ENCODE measurements at places on chromosomes 1 and 21. TPM values are rescaled to one million over a fixed set of nuclear protein-coding genes. Genes with fewer than 3 reads are reported as not detected.

DNA sequence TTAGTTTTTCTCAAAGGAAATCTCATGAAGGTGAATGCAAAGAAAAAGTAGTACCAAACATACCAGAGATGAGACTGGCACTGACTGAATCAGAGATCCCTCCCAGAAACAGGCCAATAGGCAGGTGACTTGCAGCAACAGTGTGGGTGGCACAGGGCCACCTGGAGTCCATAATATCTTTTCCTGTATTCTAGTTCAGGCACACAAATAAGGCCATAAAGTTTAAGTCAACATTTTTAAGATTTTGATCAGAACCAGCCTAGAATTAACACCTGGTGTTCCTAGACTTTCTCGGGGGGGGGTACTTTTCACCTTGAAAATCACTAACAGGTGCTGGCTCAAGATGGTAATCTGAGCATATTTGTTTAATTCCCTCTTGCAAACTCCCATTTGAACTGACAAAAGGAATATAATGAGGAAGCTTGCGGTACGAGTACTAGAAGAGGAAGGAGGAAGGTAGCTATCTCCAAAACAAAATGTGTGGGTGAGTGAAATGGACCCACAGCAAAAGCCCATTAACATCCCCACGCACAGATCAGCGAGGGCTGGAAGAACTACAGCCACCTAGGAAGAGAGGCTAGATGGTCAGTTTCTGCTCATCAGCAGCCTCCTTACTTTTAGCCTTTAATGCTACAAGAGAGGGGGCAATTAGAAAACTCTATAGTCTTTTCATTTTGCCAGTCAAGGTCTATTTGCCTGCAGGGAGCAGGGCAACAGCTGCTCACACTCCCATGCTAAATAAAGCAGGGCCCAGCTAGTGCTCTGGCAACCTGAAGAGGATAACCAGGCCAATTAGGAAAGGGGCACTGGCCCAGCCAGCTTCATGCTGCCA, 18.9 kb downstream of the SDE2 start:
- DNase-seq, result no peak
- H3K36me3 ChIP-seq, result peaks cover 30% of the 10 kb centered on the region
- H3K4me3 ChIP-seq, result no peak overlapping the region
- no peak overlapping the region for H3K27ac ChIP-seq
- no peaks in the 10 kb centered on the region for H3K27me3 ChIP-seq

The SLC45A1 gene
- total RNA-seq, result 0.83 TPM

The CHRM3 gene
- not detected for total RNA-seq

DNA sequence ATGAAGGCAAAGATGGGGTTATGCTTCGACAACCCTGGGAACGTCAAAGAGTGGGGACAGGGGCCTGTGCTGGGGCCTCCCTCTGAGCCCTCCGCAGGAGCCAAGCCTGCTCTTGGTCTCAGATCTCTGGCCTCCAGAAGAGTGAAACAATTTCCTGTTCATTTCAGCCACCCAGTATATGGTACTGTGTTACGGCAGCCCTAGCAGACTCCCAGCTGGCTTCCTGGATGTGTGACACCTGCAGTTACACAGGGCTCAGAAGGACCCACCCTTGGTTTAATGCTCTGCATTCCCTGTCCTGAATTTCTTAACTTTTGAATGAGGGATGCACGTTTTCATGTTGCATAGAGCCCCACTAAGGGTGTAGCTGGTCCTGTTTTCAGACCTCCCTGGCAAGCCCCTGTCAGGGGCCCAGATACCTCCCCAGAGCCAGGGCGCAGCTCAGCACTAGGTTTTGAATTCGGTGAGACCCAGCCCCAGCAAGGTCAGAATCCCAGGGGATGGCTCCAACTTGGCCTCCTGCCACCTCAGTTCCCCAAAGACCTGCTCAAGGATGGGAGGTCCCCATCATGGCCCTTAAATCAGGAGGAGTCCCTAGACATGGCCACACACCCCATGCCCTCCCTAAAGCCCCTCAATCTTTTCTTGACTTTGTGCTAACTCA, 79.0 kb upstream of the IFFO2 start:
- DNase-seq, result no peak
- peaks cover 2% of the 10 kb centered on the region for H3K4me1 ChIP-seq
- peaks cover 31% of the 10 kb centered on the region for H3K27me3 ChIP-seq
- no peak overlapping the region for H3K27ac ChIP-seq
- no peak overlapping the region for H3K4me3 ChIP-seq

- H3K27ac ChIP-seq, result peak overlapping the region; percentile 75
- H3K27me3 ChIP-seq, result no peaks in the 10 kb centered on the region
- peak; percentile 96 for DNase-seq
- H3K4me3 ChIP-seq, result no peak overlapping the region
These were observed 107.1 kb downstream of the NIBAN1 start for GRCh38 chr1:184866991-184867788.

The COL6A2 gene
- total RNA-seq, result 222 TPM

DNA sequence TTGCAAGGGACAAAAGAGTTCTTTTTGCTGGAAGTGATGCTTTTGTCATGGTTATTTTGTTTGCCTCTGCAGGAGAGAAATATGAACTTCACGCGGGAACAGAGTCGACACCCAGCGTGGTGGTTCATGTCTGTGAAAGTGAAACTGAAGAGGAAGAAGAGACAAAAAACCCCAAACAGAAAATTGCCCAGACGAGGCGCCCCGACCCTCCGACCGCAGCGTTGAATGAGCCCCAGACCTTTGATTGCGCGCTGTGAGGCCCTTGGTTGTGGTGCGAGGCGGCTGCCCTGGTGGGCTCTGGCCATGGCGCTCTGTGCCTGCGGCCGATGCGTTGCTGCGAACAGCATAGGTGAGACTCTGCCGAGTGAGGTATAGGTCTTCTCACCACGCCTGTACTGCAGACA, 20.9 kb upstream of the NCMAP start:
- no peak for DNase-seq
- H3K4me3 ChIP-seq, result no peak overlapping the region
- H3K4me1 ChIP-seq, result no peaks in the 10 kb centered on the region
- H3K36me3 ChIP-seq, result peaks cover 2% of the 10 kb centered on the region
- no peaks in the 10 kb centered on the region for H3K27me3 ChIP-seq

The AADACL3 gene
- not detected for total RNA-seq

The NCDN gene
- 9.7 TPM for total RNA-seq

The LMNA gene
- 753 TPM for total RNA-seq

The PDZK1 gene
- 1.7 TPM for total RNA-seq

DNA sequence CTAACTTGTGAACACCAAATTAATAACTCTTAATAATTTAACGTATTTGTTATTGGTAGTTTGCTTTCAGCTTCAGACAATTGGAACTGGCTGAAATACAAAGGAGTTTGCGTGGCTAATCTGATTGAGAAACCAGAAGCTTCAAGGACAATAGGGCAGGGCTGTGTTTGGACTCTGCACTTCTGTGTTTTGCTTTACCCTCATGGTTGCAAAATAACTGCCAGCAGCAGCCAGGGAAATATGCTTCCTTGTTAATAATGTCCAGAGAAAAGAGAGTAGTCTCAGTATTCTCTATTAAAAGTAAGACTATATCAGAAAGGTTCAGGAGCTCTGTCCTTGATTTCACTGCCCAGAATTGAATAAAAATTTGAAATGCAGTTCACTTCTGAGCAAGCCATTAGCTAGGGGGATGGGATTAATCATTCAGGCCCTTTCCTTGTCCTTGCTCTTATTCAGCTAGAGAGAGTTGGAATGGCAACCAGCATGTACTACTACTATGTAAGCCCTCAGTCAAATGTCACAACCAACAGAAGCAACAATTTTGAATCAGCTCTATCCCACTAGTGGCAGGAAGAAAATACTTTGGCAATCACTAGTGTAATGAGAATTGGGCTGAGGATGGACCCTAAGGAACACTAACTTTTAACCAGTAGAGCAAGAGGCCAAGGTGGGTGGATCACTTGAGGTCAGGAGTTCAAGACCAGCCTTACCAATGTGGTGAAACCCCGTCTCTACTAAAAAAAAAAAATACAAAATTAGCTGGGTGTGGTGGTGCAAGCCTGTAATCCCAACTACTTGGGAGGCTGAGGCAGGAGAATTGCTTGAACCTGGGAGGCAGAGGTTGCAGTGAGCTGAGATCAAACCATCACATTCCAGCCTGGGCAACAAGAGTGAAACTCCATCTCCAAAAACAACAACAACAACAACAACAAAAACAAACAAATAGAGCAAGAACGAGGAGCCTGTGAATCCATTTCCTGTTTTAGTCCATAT, 76.8 kb downstream of the POU2F1 start:
- H3K4me3 ChIP-seq, result no peak overlapping the region
- no peaks in the 10 kb centered on the region for H3K36me3 ChIP-seq
- peak; percentile 3 for DNase-seq
- no peaks in the 10 kb centered on the region for H3K4me1 ChIP-seq
